ENCODE measurements at places on chromosomes 16 and 17.
A peak's percentile ranks its signal among the peaks of the same experiment; 100 is the strongest.

DNA sequence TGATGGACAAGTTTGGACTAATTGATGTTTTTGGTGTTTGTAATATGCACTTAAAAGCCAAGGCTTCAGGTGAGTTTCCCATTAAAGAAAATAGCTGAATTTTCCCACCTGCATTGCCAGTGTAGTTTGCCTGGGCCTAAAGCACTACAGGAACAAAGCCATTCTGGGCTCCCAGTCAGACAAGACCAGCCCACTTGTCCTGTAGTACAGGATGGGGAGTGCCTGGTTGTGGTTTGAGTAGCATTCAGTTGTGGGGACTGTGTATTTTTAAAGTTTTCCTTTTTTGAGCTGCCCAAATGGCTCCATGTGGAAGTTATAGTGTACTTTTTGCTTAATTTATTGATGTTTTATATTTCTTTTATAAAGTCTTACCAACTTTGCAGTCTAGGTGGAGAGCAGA is 91.7 kb downstream of the TANGO6 start:
- DNase-seq: no peak

GRCh38 chr17:77388384-77389306 is 247.9 kb downstream of the SEC14L1 start:
- no peak for DNase-seq

- no peak for DNase-seq
These were observed 10.5 kb upstream of the CYLD start for GRCh38 chr16:50731130-50731988.

DNA sequence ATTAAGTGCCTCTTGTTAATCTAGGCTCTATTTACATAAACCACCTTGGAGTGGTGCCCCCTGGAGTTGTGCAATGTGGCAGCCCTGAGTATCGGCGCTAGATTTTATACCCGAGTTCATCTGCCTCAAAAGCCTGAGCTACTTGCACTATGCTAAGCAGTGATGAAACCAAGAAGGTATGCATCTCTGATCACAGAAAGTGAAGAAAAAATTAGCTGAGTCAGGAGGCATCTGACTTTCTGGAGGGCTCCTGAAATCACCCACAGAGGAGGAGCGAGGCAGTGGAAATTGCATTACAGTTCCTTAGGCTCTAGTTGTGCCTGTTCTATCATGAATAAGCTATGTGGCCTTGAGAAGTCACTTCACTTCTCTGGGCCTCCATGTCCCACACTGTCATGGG is 80.3 kb upstream of the PSMD7 start:
- DNase-seq: no peak

DNA sequence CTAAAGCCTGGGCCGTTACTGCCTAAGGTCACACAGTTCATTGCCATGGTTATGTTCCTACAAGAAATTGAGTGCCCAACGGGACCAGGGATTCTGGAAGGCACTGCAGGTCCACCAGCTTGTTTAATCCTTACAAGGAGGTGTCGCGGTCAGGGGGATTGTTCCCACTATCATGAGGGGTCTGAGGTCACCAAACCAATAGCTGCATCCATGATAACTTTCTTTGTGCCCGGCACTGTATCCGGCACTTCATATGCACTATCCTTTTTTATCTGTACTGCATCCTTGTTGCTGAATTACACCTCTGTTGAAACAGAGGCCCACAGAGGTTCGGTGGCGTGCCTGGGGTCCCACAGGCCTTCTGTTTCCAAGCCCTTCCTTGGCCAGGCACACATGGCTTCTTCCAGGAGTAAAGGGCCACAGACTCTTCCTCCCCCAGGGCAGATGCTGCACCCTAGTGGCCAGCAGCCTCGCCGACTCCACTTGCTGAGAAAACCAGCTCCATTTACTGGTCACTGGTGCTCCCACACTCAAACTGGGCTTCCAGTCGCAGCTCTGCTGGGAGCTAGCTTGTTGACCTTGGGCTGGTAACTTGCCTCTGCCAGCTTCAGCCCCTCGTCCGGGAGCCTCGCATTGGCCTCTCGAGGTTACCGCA is 82.0 kb upstream of the PLCG2 start:
- DNase-seq: peak; percentile 13

DNA sequence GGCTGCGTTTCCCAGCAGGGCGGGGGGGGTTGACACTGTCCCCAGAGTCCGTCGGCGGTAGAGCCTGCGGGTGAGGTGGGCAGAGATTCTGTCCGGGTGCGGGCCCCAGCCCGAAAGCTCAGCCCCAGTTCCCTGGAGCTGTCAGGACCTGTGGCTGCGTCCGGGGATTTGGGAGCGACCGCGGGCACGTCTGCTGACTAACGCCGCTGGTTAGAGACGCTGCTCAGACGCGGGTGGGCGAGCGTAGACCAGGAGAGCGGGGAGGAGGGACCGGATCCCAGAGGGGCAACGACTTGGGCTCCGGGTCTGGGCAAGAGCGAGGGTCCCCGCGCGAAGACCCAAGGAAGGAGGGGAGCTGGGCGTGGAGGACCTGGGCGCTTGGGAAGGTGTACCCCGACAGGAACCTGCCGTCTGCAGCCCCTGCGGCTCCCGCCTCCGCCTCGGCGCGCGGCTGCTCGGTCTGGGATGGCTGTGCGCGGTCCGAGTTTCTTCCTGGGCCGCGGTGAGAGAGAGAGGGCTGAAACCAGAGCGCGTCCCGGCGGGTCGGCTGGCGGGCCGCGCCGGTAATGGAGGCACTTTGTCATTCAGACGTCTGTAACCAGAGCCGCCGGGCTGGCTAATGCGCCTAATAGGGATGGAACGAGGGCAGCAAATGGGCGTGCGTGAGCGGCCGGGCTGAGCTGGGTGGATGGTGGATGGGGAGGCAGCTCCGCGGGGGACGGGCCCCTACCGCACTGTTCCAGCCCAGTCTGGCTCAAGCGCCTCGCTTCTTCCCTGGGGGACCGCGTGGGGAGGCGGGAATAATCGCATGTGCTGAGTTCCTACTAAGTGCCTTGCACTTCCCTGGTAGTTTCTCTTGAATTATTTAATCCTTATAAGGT is 2.3 kb downstream of the NGFR start:
- peak; percentile 42 for DNase-seq

GRCh38 chr16:80804526-80805383 is at the start of gene CDYL2:
TSS of gene CDYL2 (minus strand) at chr16:80804598. CDS start at chr16:80804173, 425 bp downstream.
- no peak for DNase-seq

GRCh38 chr17:50952889-50953288 is 86.7 kb upstream of the TOB1 start:
- no peak for DNase-seq

DNA sequence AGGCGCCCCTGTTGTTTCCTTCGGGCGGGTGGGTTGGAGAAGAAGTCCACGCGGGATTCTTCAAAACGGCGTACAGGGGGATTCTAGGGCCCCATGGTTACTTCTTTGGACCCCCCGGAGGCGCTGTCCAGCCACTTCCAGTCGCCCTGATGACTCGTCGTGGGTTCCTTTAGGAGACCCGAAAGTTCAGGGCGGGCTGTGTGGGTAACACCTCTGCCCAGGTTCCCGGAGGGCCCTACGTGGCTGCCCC is 716 bp upstream of the HIC1 start:
- no peak for DNase-seq

DNA sequence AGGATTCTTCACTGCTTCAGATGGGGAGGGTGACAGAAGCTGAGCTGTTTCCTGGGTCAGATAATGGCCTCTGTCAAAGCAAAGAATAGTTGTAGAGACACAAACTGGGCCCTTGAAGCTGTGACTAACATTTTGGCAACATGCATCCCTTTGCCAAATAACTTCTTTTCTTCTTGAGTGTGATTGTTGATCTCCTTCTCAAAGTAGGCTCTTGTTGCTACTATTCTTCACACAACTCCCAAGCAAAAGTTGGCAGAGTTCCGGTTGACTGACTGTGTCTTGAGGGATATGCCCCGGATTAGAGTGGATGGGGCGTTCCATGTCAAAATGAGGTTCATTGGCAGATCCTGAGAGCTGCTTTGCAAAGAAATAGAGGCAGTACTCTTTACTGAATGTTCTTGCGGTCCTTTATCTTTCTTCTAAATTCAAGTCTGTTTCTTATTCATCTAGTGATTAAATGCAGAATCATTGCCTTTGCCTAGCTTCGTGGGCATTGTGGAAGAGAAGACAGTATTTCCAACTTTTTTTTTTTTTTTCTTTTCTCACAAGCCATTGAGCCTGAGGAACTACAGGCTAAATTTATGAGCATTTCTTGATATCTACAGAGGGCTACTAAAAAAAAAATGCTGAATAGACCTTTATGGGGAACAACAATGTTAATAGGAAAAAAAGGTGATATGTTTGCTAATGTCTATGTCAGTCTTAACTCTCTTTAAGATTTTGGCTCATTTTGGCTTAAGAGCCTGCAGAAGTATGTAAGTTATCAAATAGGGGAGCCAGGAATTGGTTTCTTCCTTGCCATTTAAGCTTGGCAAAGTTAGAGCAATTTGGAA is 5.8 kb downstream of the WIPF2 start:
- no peak for DNase-seq

- DNase-seq: no peak
These were observed 185.3 kb downstream of the ZNF423 start for GRCh38 chr16:49670627-49671026.

DNA sequence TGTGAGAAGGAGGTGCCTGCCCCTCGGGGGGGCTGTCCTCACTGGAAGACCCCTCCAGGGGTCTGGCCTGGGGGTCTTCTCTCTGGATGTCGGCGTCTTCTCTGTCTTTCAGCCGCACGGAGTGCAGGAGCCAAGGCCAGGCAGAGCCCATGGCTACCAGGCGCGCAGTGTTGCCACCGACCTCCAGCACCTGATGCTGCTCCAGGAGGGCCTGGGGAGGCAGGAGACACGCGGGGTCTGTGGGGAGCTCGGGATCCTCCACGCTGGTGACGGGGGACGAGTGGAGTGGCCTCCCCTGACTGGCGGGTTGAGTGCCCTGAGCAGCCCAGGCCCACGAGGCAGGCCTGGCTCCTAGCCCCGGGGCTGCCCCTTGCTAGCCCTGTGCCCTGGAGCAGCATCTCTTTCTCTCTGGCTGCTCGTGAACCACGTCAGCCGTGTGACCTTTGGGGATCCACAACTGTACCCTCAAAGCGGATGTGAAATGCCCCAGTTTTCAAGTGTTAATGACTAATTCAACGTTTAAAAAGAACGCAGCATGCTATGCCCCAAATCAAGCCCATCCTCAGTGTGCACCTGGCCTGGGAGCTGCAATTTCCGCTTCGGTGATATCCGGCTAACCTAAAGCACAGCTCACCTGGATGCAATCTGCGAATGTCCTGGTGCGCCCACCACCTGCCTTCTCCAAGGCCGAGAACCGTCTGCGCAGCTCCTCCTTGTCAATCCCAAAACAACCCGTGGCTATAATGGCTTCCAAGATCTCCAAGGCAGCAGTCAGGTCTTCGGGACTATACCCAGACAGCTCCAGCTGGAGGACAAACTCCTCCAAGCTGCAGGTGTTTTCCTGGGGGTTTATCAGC is 62.9 kb downstream of the IL21R start:
- no peak for DNase-seq

- no peak for DNase-seq
These were observed 1.0 kb downstream of the NHERF1 start for GRCh38 chr17:74749279-74750038.

- no peak for DNase-seq
These were observed 19.6 kb upstream of the HOXB9 start for GRCh38 chr17:48645639-48646182.

DNA sequence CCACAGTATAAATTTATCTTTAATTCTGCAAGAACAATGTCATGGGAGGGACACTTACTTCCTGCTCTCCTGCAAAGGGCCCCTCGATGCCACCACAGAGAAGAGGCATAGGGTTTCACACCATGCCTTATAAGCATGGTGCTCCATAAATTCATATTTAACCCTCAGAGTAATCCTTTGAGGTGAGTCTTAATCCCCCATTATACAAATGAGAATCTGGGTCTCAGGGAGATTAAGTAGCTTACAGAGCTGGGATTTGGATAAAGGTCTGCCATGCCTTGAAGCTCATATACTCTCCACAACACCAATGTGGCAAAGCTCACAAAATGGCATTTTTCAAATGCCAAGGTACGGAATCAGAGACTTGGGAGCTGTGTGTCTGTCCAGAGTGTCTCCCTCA is 268.5 kb upstream of the CCL2 start:
- DNase-seq: no peak

DNA sequence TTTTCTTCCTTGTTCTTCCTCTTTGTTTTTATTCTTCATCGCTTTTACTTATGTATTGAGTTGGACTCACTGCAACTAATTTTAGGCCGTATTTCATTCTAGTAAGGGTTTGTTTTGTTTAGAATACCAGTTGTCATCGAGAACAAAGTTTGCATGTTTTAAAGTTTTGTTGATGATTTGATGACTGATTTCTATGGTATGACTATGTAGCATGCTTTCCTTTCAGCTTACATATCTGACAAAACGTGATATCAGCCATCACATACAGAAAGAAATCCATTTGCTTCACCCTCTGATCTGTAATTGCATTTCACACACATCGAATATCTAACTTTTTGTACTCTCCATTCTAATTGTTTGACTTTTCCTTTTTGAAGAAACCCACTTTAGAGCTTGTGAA is 4.0 kb downstream of the PRKCA start:
- DNase-seq: no peak

DNA sequence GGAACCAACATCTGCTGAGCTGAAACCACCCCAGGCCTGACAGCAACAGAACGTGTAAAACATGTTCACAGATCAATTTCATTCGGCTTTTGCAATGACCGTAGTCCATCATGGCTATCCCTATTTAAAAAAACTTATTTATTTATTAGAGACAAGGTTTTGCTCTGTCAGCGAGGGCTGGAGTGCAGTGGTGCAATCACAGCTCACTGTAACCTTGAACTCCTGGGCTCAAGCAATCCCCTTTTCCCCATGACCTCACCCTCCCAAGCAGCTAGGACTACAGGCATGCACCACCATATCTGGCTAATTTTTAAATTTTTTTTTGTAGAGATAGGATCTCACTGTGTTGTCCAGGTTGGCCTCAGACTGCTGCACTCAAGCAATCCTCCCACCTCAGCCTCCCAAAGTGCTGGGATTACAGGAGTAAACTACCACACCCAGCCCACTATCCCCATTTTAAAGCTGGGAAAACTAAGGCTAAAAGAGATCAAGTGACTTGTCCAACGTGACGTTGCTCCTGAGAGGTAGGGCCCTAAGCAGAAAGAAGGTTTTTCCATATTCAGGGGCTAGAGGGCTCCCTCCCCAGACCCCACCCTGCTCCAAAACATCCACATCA is 77.7 kb downstream of the MYH11 start:
- no peak for DNase-seq

DNA sequence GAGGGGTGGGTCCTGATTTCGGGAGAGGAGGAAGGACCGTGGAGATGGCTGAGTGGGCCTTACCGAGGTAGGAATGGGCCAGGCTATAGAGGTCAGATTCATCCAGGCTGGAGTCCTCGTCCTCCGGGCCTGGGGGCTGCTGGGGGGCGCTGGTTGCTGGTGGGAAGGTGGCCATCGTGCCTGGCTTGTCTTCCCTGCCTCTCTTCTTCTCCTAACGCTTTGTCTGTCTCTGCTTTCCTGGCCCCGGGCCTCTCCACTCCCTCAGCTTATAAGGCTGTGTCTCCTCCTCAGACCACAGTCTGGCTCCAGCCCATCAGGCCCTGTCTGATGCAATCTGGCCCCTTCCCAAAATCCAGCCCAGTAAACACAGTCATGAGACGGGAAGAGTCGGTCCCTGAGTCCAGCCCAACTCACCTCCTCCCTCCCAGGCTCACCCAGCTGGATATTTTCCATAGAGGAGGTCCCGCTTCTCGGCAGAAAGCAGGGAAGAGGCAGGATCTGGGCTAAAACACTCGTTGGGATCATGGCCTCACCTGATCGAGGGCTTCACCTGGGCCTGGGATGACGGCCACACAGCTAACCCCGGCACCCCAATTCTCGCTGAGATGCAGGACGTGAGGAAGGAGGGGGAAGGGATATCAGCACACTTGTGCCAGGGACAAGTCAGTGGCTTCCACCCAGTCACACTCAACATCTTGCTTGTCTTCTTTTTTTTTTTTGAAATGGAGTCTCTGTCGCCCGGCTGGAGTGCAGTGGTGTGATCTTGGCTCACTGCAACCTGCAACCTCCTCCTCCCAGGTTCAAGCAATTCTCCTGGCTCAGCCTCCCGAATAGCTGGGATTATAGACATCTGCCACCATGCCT is at the start of gene NUPR1:
Gene NUPR1, minus strand, starts transcription at position 242 of the 864 bp plus-strand sequence. Its CDS starts 67 bp downstream, at position 175.
- DNase-seq: no peak

All from NCI-H510A (cell line).